ENCODE measurements at places on chromosomes 16 and 17. TPM values are rescaled to one million over a fixed set of nuclear protein-coding genes. Genes with fewer than 3 reads are reported as not detected.

DNA sequence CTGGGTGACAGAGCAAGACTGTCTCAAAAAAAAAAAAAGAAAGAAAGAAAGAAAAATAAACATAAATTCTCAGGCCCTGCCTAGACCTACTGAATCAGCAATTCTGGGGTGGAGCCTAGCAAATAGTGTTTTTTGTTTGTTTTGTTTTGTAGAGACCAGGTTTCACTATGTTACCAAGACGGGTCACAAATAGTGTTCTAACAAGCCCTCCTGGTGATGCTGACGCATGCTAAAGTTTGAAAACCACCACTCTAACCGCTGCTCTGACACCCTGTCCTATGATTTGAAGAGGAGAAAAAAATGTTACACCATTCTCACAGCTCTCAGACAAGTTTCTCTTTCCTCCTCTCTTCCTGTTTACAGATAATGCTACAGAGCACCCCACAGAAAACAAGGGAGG is 1.5 kb downstream of the MRPL10 start:
- DNase-seq: peak; percentile 45

DNA sequence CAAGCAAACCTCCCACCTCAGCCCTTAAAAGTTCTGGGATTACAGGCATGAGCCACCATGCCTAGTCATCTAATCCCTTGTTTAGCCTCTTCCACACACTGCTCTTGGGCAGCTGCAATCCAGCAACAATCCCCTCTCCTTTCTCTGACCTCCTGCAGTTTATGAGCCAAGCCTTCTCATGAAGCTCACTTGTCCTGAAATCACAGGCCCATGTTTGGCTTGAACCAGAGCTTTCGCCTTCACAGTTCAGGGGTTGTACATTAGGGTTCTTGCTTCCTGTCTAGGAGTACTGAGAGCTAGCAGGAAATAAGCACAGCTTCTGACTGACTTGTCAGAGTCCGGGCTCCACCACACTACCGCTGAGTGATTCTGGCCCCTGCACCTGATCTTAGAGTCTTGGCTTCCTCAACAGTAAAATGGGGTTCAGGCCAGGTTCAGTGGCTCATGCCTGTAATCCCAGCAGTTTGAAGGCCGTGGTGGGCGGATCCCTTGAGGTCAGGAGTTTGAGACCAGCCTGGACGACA is 16.3 kb downstream of the ERAL1 start:
- DNase-seq: peak; percentile 56

DNA sequence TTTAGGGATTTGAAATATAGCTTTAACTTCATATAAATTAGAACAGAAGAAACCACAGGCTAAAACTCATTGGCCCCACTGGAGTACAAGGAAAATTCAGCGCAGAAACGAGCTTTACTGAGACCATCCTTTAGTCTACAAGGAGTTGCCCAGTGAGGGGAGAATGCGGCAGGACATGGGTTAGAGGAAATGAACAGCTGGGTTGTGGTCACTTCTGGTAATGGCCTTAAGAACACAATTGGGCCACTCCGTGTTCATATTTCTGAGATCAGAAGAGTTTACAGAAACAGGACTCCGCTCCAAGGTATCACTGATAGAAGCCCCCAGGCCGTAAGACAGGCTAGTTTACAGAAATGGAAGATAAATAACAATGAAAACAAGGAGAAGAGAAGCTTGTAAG is 188.3 kb downstream of the ZFHX3 start:
- DNase-seq: no peak

DNA sequence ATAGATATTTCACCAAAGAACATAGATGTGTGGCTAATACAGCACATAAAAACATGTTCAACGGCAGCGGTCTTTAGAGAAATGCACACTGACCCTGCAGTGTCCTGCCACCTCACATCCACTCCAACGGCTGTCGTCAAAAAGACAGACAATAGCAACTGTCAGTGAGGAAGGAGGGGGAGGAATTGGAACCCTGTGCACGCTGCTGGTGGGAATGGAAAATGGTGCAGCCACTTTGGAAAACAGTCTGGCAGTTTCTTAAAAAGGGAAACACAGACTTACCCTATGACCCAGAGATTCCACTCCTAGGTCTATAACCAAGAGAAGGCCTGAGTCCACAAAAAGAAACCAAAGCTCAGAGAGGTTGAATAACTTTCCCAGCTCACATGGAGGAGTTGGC is 7.7 kb downstream of the CEP295NL start:
- no peak for DNase-seq

Gene MAF
- 46.7 TPM for total RNA-seq

Data from activated T-cell treated with anti-CD3 and anti-CD28 coated beads, Interleukin-2, amount 50 U/mL, for 72 hours (primary cell).